SHP77 treated with DMSO at 0.1 percent for 48 hours (cell line): ENCODE measurements at places on chromosomes 5 and 9.

GRCh38 chr5:1552521-1553255 is 28.9 kb upstream of the LPCAT1 start:
- no peak for DNase-seq

DNA sequence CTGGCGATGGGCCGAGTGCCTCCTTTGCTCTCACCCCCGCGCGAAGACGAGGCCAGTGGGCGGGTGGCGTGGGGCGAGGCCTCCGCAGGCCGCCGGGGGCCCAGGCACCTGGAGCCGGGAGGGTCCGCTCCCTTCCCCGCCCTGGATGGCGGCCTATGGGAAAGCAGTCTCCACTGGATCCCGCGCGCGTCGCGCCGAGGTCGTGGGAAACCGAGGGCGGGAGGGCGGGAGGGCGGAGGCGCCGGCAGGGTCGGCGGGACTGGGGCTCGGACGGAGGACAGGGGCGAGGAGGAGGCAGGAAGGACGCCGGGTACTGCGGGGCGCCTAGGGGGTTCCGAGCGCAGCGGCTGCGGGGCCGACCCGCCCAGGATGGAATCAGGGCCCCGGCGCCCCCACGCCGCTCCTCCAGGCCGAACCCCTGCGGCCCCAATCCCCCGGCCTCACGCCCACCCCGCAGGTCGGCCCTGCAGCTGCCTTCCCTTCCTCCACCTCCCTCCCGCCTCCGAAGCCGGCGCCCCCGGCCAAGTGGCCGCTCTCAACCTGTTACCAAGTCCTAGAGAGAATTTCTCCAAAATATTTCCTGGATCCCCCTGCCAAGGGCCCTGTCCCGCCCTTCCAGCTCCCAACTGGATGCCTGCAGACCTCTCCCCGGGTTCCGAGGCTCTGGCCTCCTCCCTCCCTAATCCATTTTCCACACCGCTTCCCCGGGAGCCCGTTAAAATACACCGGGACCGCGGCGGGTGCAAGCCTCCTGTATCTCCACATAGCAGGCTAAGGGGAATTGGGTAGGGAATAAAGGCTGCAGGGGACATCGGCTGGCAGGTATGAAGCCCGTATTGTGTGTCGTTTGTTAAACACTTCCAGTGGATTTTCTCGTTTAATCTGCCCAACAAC is 146.3 kb downstream of the ERCC6L2 start:
- no peak for DNase-seq

- DNase-seq, result no peak
Measured at GRCh38 chr5:119255571-119256356, 100.1 kb upstream of the TNFAIP8 start.

DNA sequence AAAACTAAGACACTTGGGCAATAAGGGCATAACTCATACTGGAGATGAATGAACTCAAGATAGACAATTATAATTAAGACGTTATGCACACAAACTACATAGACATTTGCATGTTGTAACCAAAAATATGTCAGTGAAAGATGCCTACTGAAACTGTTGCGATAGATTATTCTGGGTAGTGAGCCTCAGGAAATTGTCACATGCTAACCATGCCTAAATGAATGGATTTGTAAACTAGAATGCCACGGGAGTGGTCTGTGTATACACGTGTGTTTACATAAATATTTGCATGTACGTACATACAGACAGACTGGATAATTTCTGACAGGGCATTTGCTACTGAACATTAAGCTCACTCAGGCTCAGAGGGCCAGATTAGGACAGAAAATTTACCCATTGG is 1.2 kb downstream of the NIPSNAP3B start:
- DNase-seq, result no peak

GRCh38 chr5:57007344-57007743 is 55.4 kb upstream of the MIER3 start:
- DNase-seq, result no peak

DNA sequence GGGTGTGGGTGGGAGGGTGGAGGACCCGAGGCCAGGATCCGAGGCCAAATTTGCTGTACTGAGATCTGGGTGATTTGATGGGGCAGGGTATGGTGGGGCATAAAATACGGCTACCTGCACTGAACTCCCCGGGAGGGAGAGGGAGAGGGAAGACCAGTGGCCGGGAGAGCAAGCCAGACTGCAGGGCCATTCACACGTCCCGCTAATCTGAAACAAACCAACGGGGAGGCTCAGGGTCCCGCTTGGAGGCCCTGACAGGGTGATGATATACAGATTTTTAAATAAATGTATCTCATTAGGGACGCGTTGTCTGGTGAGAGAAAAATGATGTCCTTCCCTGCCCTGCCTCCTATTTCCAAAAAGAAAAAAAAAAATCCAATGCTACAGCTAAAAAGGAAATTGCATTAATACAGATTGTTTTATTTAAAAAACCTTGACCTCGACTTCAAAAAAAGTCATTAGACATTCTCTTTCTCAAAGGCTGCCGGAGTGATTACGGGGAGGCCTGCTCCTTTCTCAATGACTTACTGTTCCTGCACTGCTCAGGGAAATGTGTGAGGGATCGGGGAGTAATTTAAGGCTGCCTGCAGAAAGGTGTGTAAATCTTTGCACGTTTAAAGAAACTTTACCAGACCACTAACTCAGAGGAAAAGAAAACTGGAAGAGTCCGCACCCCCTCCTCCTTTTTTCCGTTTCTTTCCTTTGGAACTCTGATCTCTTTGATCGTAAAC is 11.5 kb upstream of the PRRX2 start:
- no peak for DNase-seq

DNA sequence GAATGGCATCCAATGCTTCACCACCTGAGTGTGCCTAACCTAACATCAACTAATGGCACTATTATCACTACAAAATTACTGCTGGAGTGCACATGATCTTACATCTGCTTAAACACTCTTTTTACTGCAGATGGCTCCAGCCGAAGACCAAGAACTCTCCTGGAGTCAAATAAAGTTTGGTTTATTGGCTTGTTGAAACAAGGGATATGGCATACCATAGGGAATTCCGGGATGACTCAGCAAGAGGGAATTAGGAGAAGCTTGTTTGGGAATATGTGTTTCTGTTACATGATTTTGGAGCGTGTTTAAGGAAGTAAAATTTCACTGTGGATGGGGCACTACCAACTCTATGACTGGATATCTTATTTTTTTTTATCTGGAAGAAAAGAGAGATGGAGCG is 872.6 kb downstream of the DTWD2 start:
- DNase-seq, result no peak

DNA sequence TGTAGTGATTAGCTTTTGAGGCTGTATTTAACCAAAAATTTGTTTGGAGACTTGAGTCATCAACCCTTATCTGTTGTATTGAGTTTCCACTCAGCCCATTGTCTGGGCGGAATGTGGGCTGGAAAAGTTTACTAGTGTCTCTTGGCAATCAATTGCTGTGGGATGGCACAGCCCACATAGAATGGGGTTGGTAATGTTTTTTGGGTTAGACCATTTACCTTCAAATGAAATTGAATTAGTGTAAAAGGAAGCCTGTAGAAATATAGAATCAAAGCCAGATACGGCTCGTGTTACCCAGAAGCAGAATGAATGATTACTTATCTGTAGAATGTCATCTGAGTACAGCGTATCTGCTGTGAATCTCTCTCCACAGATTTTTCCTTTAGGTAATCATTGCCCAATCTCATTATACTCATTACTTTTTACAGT is 142.9 kb downstream of the AOPEP start:
- DNase-seq, result no peak
